Thymus (tissue), 14 donors: ENCODE measurements at places on chromosomes 16 and 17.

- peak overlapping the region; percentile 5 for H3K4me3 ChIP-seq
- no peaks in the 10 kb centered on the region for H3K4me1 ChIP-seq
- DNase-seq = no peak
- H3K27me3 ChIP-seq = peaks cover 43% of the 10 kb centered on the region
- H3K36me3 ChIP-seq = no peaks in the 10 kb centered on the region
Measured at GRCh38 chr16:52545222-52545897, 1.6 kb downstream of the TOX3 start.

DNA sequence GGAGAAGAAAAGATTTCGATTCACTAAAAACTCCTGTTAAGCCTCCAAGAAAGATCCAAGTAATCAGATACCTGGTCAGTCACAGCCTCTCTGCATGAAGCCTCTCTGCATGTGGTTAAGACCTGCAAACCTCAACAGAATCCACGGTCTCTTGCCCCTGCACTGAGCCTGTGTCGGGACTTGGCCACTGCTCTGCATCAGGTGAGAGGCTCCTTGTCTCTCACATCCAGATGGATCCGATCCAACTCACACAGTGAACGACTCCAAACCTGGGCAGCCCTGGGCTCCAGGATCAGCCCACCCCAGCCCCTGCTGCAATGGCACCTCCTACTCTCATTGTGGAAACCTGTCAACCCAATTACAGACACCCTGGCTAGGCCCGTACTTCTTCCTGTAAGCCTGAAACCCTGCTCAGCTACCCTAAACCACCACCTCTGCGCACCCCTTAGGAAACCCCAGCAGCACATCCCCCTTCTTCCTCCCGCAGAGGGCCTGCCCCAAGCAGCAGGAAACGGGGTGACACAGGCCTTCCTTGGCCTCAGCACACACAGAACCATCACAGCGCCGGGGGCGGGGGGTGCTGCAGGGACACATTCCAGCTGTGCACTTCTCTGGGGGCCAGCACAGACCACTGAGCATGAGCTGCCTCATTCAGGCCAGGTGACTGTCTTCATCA is 129.5 kb downstream of the ANKRD11 start:
- H3K27me3 ChIP-seq = no peaks in the 10 kb centered on the region
- peak overlapping the region; percentile 88 for H3K27ac ChIP-seq
- H3K4me3 ChIP-seq = peak overlapping the region; percentile 10
- H3K36me3 ChIP-seq = peaks cover 4% of the 10 kb centered on the region

DNA sequence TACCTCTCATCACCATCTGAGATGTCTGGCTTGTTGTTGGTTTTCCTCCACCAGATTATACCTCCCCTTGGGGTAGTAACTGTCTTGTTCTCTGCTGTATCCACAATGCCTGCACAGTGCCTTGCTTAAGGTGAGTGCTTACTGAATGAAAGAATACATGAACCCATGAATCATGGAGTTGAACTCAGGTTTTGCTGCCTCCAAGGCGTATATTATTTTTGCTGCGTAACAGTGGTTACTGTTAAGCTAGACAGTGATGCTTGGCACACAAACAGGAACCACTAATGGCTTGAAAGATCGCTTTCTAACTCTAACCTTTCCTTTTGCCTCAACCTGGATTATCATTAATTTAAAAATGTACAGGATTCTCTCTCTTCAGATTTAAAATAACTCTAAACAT is 695.8 kb downstream of the TOX3 start:
- no peaks in the 10 kb centered on the region for H3K27me3 ChIP-seq
- H3K4me1 ChIP-seq = no peaks in the 10 kb centered on the region
- H3K36me3 ChIP-seq = no peaks in the 10 kb centered on the region
- no peak overlapping the region for H3K4me3 ChIP-seq
- no peak for DNase-seq
- H3K27ac ChIP-seq = no peak overlapping the region

- no peaks in the 10 kb centered on the region for H3K36me3 ChIP-seq
- no peaks in the 10 kb centered on the region for H3K4me1 ChIP-seq
- H3K4me3 ChIP-seq = no peak overlapping the region
- H3K27ac ChIP-seq = no peak overlapping the region
Measured at GRCh38 chr16:57889960-57890751, 80.8 kb downstream of the CNGB1 start.

DNA sequence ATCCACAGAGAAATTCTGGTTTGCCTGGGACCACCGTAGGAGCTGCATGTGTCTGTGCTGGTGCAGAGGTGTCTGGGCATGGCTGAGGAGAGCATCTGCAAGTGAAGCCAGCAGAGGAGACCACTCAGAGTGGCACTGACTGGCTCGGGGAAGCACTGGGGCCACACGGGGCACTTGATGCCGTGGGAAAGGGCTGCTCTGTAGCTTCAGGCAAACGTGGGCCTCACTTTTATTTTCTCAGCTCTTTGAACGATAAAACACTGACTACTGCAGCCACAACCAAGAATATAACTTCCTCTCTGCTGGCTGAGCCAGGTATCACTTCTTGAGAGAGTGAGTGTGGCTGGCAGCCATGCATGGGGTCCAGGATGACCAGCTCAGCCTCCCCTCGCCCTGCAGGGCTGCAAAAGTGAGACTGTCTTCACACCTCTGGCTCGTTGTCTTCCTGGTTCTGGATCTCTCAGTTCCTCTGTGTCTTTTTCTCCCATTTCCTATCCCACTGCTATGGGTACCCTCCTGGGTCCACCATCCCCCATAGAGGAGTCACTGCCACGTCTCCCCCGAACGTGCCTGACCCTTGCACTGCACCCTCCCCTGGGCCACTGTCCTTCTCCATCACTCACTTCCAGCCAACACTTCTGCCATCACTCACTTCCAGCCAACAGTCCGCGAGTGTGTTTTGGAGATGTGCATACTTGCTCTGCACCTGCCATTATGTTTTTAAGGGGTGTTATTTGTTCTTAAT is 201.4 kb upstream of the CHMP6 start:
- H3K36me3 ChIP-seq = peaks cover 45% of the 10 kb centered on the region
- H3K4me3 ChIP-seq = no peak overlapping the region
- H3K27me3 ChIP-seq = no peaks in the 10 kb centered on the region
- peaks cover 70% of the 10 kb centered on the region for H3K4me1 ChIP-seq
- DNase-seq = peak; percentile 51
- peak overlapping the region; percentile 93 for H3K27ac ChIP-seq

DNA sequence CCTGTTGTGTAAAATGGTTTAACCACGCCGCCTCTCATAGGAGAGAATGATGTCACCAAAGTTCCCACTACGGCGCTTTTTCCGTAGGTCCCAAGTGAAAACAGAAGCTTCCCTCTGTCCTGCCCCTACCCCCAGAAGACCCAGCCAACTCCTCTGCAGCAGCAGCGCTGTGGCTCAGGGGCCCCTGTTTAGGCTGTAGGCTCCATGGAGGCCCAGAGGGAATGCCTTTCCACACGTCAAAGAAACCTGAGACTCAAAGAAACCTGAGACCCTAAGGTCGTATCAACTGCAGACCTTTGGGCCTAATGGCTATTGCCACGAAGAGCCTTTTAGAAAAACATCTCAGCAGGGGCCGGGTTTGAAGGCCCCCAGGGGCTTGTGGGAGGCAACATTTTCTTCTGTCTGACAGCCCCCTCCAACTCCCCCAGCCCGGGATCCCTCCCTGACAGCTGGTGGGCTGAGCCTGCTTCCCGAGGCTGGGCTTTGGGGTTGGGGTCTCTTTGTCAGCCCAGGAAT is 43.1 kb upstream of the MEAK7 start:
- no peak overlapping the region for H3K27ac ChIP-seq
- DNase-seq = no peak
- peaks cover 35% of the 10 kb centered on the region for H3K4me1 ChIP-seq
- H3K4me3 ChIP-seq = no peak overlapping the region
- peaks cover 3% of the 10 kb centered on the region for H3K27me3 ChIP-seq

DNA sequence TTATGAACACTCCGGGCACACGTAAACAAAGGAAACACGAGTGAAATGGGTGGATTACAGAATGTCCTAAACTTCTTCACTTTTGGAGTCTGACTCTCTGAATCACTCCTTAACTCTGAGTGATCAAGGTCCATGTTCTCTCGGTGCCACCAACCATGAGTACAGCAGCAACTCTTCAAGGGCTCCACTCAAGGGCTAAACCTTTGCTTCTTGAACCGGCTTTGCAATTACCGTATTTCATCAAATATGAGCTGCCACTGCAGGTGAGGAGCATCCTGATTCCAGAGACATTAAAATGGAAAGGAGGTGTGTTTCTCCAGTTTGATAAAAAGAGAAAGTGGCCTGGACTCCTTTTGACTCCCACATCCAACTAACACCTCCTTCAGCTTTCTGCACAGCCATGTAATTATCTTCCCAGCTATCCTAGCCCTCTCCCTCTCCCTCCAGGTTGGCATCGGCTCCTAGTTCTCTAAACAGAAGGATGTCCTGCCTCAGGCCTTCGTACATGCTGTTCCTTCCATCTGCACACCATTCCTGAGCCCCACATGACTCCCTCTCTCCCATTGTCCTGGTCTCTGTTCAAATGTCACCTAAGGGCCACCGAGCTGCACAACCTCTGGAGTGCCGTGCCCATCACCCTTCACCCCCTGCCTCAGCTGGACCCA is 61.4 kb downstream of the ZDHHC7 start:
- DNase-seq = no peak
- no peak overlapping the region for H3K27ac ChIP-seq
- H3K27me3 ChIP-seq = peaks cover 2% of the 10 kb centered on the region
- no peaks in the 10 kb centered on the region for H3K36me3 ChIP-seq
- H3K4me3 ChIP-seq = no peak overlapping the region
- peaks cover 12% of the 10 kb centered on the region for H3K4me1 ChIP-seq

- H3K36me3 ChIP-seq = no peaks in the 10 kb centered on the region
- no peaks in the 10 kb centered on the region for H3K4me1 ChIP-seq
- DNase-seq = no peak
- no peak within 1 kb of the TSS for H3K27ac ChIP-seq
- peak within 1 kb of the TSS; percentile 22 for H3K4me3 ChIP-seq
Measured at GRCh38 chr16:57091975-57092785, at the start of gene CPNE2. Gene CPNE2 (plus strand): TSS chr16:57092583. CDS start chr16:57110743, 18,160 bp downstream.

DNA sequence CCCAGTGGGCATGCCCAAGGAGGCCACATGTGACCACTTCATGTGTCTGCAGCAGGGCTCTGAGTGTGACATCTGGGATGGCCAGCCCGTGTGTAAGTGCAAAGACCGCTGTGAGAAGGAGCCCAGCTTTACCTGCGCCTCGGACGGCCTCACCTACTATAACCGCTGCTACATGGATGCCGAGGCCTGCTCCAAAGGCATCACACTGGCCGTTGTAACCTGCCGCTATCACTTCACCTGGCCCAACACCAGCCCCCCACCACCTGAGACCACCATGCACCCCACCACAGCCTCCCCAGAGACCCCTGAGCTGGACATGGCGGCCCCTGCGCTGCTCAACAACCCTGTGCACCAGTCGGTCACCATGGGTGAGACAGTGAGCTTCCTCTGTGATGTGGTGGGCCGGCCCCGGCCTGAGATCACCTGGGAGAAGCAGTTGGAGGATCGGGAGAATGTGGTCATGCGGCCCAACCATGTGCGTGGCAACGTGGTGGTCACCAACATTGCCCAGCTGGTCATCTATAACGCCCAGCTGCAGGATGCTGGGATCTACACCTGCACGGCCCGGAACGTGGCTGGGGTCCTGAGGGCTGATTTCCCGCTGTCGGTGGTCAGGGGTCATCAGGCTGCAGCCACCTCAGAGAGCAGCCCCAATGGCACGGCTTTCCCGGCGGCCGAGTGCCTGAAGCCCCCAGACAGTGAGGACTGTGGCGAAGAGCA is 4.4 kb downstream of the WFIKKN2 start:
- H3K4me3 ChIP-seq = no peak overlapping the region
- peaks cover 14% of the 10 kb centered on the region for H3K4me1 ChIP-seq
- H3K36me3 ChIP-seq = no peaks in the 10 kb centered on the region
- DNase-seq = no peak
- no peak overlapping the region for H3K27ac ChIP-seq

DNA sequence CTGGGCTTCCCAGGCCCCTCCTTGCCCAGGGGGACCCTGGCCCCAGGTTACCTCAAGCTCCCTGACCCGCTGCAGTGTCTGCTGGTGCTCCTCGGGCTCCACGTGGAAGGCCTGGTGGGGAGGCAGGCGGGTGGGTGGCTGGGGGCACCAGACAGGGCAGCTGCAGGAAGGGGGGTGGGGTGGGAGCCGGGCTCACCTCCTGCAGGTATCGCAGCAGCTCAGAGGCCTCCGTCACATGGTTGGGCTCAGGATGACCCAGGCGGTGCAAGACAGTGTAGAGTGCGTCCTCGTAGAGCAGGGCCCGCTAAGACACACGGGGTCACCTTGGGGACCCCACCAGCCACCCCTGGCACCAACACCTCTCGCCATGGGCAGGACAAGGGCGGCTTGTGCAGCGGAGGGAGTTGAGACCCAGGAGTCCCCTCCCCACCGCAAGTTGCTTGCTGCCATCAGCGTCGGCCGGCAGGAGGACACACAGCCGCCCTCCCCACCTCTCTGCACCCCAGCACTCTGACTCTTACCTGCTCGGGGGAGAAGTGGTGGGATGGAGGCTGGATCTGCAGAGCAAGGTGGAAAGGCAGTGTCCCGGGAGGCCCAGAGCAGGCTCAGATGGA is 1.1 kb downstream of the UNC13D start:
- no peak for DNase-seq
- H3K36me3 ChIP-seq = peaks cover 52% of the 10 kb centered on the region
- peak overlapping the region; percentile 91 for H3K4me3 ChIP-seq

- DNase-seq = no peak
- H3K36me3 ChIP-seq = no peaks in the 10 kb centered on the region
- H3K4me3 ChIP-seq = no peak overlapping the region
- H3K4me1 ChIP-seq = no peaks in the 10 kb centered on the region
- no peak overlapping the region for H3K27ac ChIP-seq
Measured at GRCh38 chr17:34130544-34130943, 124.5 kb upstream of the CCL2 start.

DNA sequence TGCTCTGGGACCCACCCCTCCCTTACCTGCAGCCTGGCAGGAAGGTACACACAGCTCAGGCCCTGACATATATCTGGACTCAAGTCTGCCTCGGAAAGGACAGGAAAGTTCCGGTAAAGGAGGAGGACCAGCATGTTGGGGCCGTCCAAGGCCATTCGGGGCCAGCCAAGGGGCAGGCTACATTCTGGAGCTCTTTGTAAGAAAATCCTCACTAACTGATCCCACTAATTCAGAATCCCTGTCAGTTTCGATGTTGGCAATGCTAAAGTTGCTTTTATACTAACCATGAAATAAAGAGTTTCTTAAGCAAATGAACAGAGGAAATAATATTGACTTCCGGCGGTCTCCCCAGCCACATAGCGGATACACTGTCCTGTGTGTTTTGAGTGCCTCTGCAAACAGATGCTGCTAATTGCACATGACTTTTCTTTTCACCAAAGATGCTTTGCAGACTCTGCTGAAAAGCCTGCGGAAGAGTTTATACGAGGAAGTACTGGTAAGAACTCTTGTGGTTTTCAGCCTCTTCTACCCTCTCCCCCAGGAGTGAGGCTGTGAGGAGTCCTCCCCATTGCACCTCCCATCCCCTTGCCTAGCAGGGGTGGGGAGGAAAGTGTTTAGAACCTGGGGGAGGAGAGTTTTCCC is 54.8 kb downstream of the PLXDC1 start:
- H3K36me3 ChIP-seq = no peaks in the 10 kb centered on the region
- peaks cover 93% of the 10 kb centered on the region for H3K4me1 ChIP-seq
- H3K27me3 ChIP-seq = no peaks in the 10 kb centered on the region
- H3K4me3 ChIP-seq = peak overlapping the region; percentile 20
- peak overlapping the region; percentile 97 for H3K27ac ChIP-seq

- no peaks in the 10 kb centered on the region for H3K4me1 ChIP-seq
- no peaks in the 10 kb centered on the region for H3K27me3 ChIP-seq
- no peaks in the 10 kb centered on the region for H3K36me3 ChIP-seq
- H3K27ac ChIP-seq = no peak overlapping the region
- no peak overlapping the region for H3K4me3 ChIP-seq
Measured at GRCh38 chr16:27598931-27599565, 49.1 kb downstream of the KATNIP start.

- H3K4me3 ChIP-seq = no peak overlapping the region
- H3K36me3 ChIP-seq = no peaks in the 10 kb centered on the region
- no peaks in the 10 kb centered on the region for H3K4me1 ChIP-seq
- no peaks in the 10 kb centered on the region for H3K27me3 ChIP-seq
Measured at GRCh38 chr17:9728564-9728963, 62.8 kb downstream of the DHRS7C start.
